ENCODE measurements at places on chromosomes 4 and X.

- no peak for DNase-seq
Observed at GRCh38 chr4:83272900-83273299, 11.7 kb downstream of the COQ2 start.

DNA sequence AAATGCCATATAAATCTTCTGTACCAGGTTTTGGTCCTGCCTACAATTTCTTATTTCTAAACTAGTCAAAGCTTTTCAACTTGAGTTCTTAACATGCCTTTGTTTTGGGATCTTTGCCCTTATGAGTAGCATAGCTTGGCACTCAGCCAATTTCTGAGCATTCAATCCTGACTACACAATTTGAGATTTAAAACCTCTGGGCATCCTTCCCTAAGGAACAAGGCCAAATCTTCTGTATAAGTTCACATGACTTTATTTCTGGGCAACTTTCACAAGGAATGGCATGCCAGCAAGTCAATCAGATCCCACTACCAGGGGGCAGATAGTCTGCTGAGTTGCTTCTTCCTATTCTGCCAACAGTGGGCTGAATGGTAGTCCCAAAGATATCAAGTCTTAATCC lies 254.2 kb downstream of the ADAMTS3 start:
- no peak for DNase-seq

GRCh38 chrX:75155447-75155826 lies 646 bp downstream of the ABCB7 start:
- no peak for DNase-seq

- DNase-seq, result no peak
Observed at GRCh38 chr4:94345266-94345665, 2.6 kb upstream of the HPGDS start.

GRCh38 chr4:99437723-99438404 lies 2.7 kb upstream of the ADH7 start:
- no peak for DNase-seq

DNA sequence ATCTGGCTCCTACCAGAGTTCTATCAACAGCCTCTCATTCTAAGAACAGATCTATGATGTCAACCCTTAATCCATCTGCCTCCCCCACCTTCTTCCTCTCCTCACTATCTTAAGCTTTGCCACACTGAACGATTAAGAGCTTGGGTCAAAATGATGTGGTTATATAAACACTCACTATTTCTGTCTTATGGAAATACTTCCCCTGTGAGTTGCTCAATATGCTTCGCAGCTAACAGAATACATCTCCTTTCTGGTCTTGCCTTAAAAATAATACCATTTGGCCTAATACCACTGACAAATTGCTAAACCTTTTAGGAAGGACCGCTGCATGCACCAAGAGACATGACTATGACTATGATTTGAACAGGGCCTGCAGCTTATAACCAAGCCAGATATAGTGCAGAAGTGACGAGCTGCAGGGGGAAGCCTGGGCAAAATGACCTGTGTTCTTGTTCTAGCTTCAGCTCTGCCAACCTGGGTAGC lies 130.9 kb downstream of the RNF150 start:
- no peak for DNase-seq

DNA sequence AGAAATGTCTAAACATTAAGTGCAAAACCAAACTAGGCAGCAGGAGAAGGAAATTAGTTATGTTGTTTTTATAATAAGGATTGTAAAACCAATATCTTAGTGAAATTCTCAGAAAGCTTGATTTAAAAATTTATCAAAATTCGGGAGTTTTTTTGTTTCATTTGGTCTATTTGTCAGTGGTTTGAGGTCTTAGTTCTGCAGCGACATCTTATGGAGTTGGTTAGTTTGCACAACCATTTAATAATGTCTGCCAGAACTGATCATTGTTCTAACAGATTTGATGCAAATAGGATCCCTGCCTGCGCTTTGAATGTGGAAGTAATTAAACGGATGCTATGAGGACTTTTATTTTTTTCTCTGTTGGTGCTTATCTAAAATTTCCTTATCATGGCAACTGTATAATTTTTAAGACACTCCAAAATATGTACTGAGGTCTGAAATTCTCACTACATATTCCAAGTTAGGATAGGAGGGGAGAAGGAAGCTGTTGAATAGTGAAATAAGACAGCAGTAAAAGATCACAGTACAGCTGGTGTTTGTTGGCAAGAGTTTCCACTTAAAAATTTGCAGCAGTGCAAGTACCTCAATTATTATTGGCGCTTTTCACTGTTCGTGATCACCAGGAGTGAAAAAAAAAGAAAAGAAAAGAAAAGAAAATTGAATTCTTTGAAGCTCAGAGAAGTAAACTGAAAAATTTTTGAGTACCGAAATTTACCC lies 2521.4 kb downstream of the ARAP2 start:
- DNase-seq, result no peak

DNA sequence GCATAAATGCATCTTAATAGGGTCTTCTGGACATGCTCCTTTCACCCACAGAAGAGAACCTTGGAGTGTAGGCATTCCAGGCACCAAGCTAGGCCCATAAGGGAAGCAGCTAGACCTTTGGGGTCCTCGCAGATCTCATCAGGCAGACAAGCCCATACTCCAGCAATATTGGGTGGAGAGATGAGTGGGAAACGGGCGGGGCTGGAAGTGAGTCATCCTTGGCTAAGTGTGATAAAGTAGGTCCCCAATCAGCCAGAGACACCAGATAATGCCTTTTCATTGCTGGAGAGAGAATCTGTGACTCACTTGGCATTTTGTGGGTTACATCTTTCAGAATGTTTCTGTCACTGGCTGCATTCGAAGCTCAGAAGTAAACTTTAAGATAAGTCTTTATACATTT lies 133.3 kb upstream of the MBNL3 start:
- DNase-seq, result no peak

DNA sequence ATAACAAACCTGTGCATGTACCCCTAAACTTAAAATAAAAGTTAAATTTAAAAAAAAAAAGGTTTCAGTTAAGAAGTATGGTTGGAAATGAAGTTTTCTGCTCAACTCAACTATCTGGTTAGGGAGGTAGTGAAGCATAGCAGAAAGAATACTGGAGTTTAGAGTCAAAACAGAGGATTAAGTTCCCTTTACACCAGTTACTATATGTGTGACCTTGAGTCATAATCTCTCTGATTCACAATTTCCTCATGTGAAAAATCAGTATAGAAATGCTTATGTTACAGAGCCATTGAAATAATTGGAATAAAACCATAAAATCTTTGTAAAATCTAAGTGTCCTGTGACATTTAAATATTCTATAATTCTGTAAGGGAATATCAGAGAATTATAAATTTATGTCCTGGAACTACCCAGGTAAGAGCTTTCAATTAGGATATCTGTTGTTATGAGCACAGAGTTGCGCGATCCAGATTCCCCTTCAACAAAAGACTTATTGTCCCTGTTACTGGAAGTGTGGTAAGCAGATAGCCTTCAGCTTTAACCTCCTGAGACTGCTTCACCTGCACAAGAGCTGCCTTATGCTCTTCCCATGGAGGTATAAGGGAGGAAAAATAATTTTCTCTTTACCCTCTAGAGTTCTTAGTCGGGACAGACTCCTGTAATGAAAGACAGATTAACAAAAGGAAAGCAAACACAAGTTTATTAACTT lies 203.8 kb upstream of the NRK start:
- no peak for DNase-seq

DNA sequence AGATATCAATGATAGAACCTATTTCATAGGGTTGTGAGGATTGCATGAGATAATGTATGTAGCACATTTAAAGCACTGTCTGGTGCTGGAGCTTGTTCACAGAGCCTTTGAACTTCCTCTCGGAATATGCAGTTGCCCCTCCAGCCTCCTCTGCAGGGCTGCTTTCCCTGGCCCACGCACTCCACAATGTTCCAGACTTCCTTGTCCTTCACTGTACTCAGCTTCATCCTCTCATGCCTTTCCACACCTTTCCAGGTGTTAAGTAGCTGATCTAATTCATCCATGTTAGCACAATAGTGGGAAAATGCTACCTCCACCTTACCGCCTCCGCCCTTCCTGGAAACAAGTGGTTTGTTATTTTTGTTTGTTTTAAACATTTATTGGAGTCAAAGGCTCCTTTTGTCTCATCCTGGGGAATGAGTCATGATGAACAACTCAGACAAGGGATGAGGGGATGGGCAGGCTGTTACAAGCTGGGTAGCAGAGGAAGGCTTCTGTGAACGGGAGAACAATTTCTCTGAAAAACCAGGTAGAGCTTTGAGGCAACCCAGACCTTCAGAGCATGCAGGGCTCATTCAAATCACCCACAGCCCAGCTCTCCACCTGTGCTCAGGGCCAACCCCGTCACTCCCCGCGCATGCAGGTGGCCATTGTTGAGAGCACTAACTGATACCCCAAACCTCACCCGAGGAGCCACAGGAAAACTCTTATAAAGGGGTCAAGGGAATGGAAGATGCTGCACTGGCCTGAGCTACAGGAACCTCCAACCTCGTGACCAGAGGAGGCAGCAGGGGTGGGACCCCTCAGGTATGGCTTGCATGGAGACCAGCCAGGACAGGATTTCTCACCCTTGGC lies 84.9 kb upstream of the TBL1X start:
- DNase-seq, result no peak

- DNase-seq, result no peak
Observed at GRCh38 chr4:124318292-124318691, 394.2 kb downstream of the ANKRD50 start.

- DNase-seq, result no peak
Observed at GRCh38 chrX:69291116-69291515, 125.9 kb upstream of the PJA1 start.

DNA sequence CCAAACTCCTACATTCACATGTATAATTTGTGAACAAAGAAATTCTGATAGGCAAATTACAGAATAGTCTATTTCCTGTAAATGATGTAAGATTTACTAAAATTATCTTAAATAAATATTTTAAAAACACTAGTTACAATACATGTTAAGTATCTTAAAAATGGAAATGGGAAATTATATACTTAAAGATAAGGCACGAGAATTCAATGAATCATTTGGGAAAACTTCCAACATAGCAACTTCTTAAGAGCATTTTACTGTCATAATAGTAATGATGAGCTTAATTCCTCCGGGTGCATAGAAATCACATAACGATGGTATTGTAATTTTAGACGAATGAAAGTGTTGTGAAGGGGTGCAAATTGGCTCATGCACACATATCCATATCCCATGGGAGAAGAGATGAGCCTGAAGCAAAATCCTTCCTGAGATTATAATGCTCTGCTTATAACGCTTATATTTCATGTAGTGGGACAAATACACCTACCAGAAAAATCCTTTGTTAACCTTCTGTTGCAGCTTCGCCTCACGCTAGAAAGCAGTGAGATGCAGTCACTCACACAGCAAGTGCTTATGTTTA lies 873.5 kb downstream of the PDHA2 start:
- DNase-seq, result no peak

GRCh38 chr4:25088093-25088952 lies 57.6 kb upstream of the LGI2 start:
- DNase-seq, result no peak

GRCh38 chr4:137541181-137541580 lies 8.9 kb upstream of the PCDH18 start:
- DNase-seq, result no peak

DNA sequence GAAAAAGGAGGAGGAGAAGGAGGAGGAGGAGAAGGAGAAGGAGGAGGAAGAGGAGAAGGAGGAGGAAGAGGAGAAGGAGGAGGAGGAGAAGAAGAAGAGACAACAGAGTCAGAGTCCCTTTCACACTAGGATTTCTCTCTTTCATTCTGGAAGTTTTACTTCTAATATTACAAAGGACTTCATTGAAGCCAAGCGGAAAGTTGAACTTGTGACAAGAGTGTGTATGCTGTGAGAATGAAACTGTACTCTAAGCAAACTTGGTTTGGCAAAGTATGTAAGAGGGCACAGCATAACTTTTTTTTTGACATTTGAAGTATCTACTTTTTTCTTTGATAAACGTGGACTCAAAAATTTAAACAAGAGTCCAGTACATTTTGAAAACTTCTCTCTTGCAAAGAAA lies 48.0 kb downstream of the CXCL8 start:
- no peak for DNase-seq

DNA sequence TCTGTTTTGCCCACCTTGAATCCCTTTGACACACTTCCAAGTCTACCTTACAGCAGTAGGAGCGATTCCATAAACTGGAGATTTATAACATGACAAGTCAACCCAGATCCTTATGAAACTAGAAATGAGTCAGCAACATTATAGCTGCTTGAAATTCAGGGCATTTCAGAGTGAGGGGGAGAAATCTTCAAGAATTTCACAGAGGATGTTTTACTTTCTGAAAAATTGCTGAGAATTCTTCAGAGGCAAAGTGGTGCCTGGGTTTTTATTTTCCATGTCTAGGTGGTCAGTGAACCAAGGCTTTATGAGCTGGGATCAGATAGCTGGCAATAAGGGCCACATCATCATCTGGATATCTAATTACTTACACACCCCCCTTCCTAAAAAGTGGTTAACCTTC lies 119.8 kb downstream of the PPARGC1A start:
- no peak for DNase-seq

DNA sequence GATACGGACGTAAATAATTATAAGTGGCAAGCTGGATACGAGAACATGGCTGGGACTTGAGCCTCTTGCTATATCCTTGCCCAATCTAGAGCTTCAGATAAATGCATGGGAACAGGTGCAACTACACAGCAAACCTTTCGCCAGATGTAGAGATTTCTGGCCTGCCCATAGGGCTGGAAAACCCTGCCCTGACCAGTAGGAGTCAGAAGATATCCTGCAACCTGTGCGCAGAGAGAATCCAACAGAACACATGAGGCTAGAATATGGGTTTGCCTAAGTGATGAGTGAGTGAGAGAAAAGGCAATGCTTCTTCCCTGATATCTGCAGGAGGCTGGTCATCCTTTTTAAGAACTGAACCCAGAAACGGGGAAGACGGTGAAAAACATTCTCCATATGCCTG lies 805.3 kb upstream of the TENM3 start:
- no peak for DNase-seq

DNA sequence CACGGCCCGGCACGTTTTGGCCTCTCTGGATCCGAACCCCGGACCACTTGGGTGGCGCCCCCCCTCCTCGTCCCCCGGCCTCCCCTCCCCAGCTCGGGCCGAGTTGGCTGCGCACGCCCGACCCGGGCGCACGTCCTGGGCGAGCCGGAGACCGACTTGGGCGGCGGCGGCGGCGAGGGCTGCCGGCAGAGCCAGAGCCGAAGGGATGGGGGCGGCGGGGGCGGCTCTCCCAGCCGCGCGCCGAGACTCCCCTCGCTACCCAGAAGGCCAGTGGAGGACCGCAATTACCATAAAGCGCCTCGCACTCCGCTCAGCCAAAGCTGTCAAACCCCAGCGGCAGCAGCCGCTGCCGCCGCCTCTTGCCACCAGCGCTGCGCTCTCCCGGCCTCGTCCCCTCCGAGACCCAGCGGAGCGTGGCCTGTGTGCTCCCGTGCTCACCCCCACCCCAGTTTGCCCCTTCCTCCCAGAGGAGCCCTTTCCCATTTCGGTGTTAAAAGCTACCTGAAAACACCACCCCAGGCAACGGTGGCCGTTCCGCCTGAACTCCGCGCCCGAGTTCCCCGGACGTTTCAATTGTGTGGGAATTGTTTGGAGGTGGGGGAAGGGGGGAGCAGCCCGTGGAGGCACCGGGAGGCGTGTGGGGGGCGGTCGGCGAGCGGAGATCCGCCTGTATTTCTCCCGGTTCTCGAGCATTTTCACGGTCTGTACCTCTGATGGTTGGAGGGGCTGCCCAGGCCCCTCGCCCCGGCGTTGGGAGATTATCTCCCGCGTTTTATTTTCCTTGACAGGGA lies 701 bp upstream of the BCOR start:
- no peak for DNase-seq

- DNase-seq, result no peak
Observed at GRCh38 chr4:51907006-51907669, 64.2 kb downstream of the DCUN1D4 start.

GRCh38 chrX:39967348-39967747 lies 130.4 kb downstream of the BCOR start:
- DNase-seq, result no peak

GRCh38 chr4:37243722-37244582 lies 591 bp upstream of the NWD2 start:
- no peak for DNase-seq

Measured in stimulated activated CD8-positive, alpha-beta memory T cell treated with anti-CD3 and anti-CD28 coated beads, Interleukin-7, amount 100 ng/mL, for 1 hour (primary cell).